ENCODE measurements at places on chromosomes 11 and 22.

DNA sequence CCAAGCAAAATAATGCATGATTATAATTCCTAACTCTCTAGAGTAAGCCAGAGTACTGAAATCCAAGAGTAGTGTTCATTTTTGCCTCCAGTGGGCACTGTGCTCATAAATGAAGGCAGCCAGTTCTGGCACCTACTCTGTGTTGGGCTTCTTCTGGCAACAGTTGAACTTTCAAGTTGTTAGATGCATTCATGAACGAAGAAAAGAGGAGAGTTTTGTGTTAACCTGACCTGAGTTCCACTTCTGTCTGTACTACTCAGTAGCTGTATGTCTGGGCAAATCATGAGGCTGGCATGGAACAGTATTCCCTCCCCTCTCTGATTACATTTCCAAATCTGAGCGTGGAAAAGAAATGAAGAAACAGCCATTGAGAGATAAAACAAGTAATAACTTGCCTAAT, 20.3 kb upstream of the TENM4 start:
- DNase-seq: no peak

- no peak for DNase-seq
Observed at GRCh38 chr11:107405260-107405659, 52.4 kb downstream of the CWF19L2 start.

DNA sequence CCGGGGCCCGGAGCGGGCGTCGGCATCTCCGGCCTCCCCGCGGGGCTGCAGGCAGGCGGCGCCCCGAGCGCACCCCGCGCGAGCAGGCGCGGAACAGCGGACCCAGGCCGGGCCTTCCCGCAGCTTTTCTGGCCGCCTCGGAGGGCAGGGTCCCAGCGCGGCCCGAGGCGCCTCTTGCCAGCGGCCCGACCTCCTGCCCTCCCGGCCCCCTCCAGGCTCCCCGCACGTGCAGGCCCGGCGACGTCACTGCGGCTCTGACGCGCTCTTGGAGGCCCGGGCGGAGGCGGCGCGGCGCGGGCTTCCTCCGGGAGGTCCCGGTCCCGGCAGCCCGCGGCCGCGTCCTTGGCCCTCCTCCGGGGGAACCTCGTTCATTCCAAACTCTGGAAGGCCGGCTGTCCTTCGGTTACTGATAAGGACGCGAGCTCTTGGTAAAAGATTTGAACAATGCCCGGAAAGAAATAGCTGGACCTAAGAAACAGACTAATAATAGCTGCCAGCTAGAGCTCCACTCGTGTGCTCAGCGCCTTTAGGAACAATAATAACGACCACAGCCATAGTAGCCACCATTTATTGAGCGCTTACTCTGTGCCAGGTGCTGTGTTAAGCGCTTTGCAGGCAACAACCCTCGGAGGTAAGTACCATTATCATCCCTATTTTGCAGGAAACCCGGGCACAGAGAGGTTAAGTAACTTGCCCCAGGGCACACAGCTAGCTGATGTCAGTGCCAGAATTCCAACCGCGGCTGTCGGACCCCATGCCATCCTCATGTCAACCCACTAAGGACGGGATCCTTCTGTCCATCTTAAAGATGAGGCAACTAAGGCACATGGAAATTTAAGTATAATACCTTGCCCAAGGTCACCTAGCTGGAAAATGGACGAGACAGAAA, 39.1 kb upstream of the CREB3L1 start:
- no peak for DNase-seq

GRCh38 chr11:105960252-105961245, 61.5 kb downstream of the MSANTD4 start:
- DNase-seq: peak; percentile 37

DNA sequence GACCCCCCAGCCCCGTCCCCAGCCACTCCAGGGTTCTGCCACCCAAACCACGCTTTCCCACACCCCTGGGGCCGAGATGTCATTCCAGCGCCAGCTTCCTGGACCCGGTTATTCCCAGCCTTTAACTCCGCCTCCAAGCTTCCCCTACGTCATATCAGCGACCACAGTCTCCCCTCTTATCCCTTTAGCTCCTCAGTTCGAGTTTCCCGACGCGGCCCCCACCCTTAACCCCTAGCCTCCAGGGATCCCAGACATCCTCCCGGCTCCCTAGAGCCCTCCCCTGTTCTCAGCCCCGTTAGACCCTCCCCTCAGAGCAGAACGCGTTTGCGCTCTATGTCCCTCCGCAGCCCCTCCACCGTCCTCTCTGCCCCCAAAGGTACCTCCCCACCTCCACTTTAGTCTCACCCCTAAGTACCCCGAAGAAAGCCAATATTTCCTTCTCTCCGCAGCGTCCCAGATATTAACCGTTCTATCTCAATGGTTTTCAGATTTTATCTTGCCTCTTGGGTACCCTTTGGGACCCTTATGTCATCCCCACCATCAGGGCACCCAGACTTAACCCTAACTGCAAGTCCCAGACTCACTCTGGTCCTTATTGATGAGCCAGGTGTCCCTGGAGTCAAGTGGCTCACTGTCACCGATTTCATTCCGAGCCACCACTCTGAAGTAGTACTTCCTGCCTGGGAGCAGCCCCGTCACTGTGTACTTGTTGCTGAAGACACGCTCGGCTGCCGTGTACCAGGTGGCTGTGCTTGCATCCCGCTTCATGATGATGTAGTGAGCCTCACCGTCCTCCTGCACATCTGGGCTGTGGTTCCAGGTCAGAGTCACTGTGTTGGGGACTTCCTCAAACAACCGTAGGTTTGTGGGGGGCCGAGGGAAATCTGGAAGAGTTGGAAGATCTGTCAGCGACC, 8.0 kb downstream of the TMEM86A start:
- DNase-seq: no peak

- no peak for DNase-seq
Observed at GRCh38 chr11:131904756-131905155, 534.3 kb downstream of the NTM start.

DNA sequence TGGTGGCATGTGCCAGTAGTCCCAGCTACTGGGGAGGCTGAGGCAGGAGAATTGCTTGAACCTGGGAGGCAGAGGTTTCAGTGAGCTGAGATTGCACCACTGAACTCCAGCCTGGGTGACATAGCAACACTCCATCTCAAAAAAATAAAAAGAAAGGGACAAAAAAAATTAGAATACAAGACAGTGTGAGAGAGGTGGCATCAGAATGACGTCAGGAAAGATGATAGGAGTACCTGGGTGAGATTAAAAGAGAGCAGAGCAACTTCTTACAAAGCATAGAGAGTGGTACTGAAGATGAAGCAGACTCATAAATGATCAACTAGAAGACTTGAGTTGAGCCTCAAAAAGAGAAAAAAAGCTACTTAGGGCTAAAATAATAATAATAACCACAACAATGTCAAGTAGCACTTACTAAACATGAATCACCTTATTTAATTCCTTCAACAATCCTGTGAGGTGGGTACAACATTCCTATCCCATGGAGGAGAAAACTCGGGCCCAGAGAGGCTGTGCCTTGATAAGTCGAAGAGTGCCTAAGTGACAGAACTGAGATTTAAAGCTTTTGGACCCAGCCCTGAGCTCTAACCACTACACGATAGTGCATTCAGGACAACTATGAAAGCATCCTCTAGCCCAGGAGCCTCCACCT, 5.2 kb upstream of the SLN start:
- no peak for DNase-seq

- DNase-seq: no peak
Observed at GRCh38 chr22:37545703-37546436, 14.4 kb upstream of the CDC42EP1 start.

GRCh38 chr22:31143537-31143936, 3.2 kb upstream of the PLA2G3 start:
- DNase-seq: no peak

GRCh38 chr11:94418123-94418765, 17.0 kb upstream of the GPR83 start:
- DNase-seq: no peak

DNA sequence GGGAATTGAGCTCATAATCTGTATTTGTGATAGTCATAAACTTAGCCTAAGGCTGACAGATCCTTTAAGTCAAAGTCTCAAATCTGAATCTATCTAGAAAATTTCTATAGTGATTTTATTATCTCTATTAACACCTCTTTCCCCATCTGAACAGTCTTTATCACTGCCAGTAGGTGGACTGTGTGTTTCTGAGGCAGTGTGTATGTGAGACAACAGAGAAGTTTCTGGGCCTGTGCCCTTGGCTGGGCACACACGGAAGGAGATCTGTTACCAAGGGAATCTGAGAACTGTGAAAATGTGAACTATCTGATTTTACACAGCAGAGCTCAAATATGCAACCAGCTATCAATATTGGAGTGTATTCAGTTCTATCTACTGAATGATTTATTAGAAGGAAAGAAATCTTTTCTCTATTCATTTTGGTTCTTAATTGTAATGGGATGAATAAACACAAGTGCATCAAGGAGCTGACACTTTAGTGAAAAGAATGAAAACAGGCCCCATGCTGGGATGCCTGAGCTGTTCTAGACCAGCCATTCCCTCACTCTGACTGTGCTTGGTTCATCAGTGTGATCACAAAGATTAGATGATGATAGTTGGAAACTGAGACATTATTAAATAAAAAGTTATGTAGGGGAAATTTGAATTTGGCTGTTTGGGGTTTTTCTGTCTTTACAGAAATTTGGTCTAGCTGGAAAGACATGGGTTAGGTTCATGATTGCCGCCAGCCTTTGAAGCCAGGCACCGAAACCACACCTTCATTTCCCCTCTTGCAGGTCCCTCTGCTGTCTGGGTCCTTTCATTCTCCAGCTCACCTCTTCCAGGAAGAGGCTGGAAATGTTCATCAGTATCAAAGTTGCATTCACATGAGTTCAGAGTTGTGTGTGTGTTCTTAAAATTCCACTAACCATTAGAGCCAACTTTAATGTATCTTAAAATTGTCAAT, 68.1 kb downstream of the LIF start:
- DNase-seq: no peak

- DNase-seq: no peak
Observed at GRCh38 chr22:26064048-26064447, 105.2 kb upstream of the SEZ6L start.

DNA sequence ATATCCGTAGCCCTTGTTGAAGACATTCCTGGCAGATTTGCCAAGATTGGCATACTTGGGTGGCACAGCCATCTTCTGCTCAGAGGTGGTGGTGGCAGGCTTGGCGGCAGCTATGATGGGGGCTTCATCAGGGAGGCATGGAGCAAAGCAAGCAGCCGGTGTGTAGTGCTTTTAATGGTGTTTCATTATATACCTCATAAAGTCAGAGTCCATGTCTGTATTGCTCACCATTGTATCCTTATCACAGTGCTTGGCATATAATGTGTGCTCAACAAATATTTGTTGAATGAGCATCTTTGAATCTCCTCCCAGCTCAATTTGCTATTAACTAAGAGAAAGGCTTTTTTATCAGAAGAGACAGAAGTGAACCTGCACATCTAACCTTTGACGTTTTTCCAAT, 7.8 kb upstream of the DNHD1 start:
- no peak for DNase-seq

DNA sequence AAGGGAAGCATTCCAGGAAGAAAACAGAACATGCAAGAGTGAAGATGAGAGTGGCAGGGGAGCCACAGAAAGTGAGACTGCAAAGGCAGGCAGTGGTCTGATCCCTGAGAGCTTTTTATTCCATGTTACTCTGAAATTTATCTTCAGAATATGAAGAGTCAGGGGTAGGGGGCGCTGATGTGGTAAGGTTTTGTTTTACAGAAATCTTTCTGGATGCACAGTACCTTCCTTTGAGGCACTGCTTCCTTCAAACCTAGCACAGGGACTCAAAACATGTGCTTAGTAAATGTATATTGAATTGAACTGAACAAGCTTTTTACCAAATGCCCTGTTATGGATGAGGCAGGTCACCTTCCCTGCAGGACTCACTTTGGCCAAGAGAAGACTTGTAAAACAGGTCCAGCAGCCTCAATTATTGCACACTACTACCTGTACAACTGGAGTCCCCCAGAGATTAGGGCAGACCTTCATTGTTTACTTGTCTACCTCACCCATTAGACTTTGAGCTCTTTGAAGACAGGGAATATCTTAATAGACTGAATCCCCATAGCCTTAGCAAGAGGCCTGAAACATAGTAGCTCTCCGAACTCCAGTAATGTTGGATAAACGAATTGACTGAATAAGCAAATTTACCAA, 2.2 kb downstream of the PAK1 start:
- DNase-seq: no peak

- no peak for DNase-seq
Observed at GRCh38 chr11:61732705-61733104, 19.7 kb upstream of the MYRF start.

- no peak for DNase-seq
Observed at GRCh38 chr11:74138572-74138971, 32.2 kb downstream of the C2CD3 start.

DNA sequence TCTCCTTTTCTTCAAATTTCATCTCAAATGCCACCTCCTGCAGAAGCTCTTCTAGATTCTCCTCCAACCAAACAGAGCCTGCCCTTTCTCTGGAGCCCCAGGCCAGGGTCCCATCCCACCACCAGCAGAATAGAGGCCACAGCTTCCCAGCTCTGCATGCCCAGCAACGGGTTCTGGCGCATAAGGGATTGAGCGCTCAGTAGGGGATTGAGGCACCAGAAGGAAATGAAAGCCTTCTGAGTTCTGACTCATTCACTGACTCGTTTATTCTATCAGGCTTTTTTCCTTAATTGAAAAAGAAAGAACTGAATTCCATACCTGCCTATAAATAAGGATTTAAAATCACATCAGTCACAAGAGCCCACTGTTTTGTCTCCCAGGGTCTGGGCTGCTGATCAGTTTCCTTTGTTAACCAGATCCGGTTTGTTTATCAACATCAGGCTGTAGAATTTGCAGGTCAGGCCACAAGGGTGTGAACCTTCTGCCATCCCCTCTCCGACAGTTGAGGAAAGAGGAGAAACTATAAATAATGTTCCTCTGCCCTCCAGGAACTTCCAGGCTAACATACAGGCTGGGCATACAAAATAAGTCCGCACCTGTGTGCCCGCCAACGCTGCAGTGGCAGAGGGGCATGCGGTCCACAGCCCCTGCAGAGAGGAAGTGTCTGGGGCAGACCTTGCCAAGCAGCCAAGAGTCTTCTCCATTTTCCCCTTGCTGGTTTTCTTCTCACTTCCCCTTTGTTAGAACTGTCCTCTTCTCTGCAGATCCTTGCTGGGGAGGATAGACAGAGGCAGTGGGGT, 63.5 kb upstream of the PRDM11 start:
- DNase-seq: no peak

DNA sequence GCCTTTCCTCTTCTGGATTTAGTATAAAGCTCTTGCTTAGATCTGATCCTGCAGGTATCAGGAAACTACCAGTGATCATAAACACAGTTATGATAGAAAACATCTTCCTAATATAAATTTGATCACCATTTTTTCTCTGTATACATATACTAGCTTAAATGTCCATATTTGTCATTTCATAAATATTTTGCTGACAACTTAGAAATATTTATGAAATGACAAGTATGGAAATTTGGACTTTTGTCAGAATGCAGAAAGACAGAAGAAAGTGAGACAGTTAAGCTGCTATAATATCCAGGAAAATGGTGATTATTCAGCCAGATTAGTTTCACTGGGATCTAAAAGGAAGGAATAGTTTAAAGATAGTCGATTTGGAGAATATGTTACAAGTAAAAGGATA, 22.8 kb upstream of the TRIM21 start:
- no peak for DNase-seq

DNA sequence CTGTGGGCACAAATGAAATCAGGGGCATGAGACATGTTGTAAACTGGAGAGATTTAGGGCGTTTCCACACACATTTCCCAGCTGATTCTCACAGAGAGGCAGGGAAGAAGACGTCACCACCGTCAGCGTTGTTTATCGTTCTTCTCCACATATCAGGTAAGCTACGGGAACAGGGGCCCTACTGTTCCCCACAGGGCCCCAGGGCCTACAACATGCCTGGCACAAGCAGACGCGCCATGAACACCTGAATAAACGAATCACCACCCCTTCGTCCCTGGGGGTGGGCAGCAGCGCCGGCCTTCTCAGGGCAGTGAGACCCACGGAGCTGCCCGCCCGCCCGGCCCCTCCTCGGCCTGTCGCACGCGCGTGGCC, 342 bp downstream of the EFCAB6 start:
- DNase-seq: no peak
